KG1 (cell line): ENCODE measurements at places on chromosomes 2 and 18.

DNA sequence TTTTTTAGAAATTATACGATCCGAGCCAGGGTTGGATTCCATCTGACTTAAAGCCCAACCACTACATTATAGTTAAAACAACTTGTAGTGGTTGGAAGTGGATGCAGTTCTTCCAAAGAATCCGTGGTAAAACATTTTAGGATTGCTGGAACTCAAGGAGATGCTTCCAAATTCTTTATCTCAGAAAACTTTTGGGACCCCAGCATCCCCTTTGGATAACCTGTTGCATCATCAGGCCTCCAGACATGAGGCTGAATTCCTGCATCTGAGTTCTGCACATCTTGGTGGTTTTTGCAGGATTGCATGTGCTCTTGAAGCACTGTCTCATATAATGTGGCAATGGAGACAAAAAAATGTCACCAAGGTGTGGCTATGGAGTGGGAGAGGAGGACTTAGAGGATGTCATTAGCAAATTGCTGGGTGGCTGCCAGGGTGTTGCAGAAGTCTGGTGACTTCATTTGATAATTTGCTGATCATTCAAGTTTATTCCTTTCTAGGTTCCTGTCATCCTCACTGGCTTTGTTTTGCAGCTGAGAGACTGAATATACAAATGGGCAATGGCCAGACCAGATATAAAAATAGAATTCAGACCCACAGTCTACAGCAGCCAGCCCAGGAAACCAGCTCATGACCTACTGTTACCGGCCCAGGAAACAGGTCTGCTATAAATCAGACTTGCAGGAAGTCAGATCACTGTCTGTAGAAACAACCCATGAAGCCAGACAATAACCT, 207.7 kb downstream of the BCL2 start:
- peak; percentile 63 for DNase-seq

DNA sequence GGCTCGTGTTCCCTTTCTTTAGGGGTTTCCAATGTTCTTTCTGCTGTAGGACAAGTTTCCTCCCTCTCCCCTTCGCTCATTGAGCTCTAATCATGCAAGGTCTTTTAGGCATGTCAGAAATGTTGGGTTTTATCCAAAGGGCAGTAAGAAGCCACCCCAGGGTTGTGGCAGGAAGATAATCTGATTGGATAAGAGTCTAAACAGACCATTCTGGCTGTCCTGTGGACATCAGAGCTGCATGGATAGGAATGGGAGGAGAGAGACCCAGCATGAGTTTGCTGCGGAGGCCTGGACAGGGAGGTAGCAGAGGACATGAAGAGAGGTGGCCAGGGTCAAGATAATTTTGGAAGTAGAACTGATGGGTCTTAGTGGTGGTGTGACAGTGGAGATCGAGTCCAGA, 88.2 kb downstream of the ACKR3 start:
- no peak for DNase-seq

GRCh38 chr18:50042611-50043010, 152.3 kb downstream of the MYO5B start:
- no peak for DNase-seq

DNA sequence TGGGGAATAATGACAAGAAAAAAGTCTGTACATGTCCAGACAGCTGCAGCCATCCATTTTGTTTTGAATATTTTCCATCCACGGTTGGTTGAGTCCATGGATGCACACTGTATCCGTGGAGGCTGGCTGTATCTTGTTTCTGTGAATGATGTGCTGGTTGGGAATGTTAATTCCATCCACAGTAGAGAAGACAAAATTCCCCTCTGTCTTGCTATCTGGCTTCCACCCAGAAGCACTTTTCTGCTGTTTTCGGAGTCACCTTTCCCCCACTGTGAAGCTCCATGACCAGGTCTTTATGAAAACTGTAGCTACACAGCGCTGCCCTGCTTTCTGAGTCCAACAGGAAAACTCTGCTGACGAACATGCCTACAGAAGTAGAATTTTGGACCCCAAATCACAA, 122.3 kb downstream of the HRH4 start:
- DNase-seq = no peak

DNA sequence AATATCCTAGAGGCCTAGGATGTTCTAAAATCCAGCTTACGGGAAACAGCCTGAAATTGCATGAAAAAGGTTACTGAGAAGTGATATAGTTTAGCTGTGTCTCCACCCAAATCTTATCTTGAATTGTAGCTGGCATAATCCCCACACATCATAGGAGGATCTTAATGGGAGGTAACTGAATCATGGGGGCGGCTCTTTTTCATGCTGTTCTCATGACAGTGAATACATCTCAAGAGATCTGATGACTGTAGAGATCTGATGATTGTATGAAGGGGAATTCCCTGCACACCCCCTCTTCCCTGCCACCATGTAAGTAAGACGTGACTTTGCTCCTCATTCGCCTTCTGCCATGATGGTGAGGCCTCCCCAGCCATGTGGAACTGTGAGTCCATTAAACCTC, 385.6 kb upstream of the ID2 start:
- no peak for DNase-seq

GRCh38 chr2:226800941-226801784, 1.5 kb upstream of the IRS1 start:
- DNase-seq = no peak

GRCh38 chr2:111710085-111710484, 173.9 kb downstream of the ANAPC1 start:
- no peak for DNase-seq

DNA sequence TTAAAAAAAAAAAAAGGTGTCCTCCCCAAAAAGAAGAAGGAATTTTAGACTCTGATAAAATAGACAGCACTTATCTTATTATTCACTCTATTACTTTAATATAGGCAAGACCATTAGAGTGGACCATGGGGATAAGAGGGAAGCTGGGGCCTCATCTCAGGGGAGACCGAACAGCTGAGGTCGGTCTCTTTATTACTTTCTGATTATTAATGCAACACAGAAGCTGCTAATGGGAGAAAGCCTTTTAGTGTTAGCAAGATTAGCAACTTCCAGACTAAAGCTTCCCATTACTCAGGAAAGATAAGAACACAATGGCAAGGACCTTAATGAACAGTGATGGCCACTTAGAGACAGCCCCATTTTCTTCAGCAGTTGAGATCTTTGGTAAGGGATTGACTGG, 135.5 kb downstream of the TMEFF2 start:
- no peak for DNase-seq

DNA sequence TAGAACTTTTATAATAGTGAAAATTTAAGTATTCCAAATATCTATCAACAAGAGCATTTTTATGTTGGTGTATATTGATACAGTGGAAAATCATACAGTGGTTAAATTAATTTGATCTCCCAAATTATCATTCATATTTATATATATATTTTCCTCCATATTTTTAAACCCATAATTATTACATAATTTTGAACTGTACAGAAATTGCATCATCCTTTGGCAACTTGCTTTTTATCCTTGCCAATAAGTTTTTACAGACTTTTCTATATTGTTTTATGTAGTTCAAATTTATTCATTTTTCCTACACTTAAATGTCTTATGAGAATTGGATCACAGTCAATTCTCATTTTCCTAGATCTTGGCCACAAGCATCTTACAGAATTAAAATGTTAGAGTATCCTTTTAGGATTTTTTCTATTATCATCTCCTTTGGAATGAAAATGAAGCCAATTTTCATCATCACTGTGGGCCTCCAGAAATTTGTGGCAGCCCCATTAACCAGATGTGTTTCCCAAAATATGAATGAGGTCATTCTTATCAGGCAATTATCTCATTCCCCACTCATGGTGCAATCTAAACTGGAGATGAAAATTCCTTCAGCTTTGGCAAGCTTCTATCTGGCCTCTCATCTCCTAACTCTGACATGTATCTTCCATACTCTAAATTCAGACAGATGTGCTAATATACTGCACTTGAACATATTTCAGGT, 94.2 kb upstream of the DLGAP1 start:
- DNase-seq = no peak

DNA sequence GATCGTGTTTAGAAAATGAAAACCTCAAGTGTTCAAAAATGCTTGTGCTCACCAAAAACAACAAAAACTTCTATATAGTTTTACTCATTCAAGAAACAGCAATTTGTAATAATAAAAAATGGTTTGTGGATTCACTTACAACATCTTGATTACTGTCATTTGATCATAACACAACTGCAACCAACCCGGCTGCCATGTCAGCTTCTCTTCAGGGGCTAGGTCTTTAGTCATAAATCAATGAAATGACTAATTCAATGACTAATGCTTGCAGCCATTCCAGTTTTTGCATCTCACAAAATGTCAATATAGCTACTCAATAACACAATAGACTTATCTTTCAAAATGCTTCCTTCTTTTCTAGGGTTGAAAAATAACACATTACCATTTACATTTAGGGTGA, 128.0 kb downstream of the OLA1 start:
- DNase-seq = no peak

DNA sequence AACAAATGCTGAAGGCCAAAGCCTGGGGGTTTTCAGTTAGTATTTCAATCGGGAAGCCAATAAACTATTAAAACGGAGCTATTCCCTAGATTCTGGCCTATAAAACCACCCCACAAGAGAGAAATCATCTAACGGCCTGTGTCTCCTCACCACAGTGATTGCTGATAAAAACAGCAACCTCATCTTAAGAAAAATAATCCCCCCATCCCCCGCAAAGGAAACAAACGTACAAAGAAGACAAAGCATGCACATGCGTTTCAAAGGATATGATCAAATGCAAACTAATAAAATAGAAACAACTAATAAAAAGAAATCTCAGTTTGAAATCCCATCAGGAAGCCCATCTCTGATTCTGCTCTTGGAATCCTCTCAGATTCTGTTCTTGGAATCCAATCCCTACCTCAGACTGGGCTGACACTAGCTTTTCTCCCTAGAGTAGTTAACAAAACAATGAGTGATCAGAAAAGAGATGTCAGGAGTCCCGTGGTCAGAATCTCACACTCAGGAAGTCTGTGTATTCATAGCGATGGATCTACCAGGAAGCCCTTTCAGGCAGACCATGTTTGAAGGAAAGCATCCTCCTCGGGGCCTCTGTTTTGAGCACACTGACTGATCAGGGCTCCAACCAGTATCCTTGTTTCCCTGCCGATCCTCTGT, 150.7 kb downstream of the THADA start:
- DNase-seq = no peak

DNA sequence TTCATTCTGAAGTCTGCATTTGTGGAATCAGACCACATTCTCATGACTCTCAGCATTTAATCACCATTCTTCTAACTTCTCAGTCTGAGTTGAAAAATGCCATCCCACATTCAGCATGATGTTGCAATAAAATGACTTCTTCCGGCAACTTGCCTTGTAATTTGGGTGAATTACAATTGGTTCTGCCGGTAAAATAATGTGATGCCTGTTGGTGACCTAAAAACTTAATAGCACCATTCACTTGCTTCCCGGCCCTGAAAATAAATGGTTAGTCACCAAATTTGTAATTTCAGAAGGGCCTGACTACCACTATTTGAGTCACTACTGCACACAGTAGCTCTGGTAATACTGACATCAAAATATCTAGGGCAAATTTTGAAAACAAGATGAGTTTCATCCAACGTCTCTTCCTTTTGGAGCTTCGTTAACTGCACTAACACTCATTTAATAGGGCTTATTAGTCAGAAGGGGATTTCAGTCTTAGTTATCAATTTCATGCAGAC, 637.1 kb upstream of the CHAC2 start:
- no peak for DNase-seq

- DNase-seq = no peak
These were observed 20.2 kb upstream of the EMILIN2 start for GRCh38 chr18:2826581-2826980.

DNA sequence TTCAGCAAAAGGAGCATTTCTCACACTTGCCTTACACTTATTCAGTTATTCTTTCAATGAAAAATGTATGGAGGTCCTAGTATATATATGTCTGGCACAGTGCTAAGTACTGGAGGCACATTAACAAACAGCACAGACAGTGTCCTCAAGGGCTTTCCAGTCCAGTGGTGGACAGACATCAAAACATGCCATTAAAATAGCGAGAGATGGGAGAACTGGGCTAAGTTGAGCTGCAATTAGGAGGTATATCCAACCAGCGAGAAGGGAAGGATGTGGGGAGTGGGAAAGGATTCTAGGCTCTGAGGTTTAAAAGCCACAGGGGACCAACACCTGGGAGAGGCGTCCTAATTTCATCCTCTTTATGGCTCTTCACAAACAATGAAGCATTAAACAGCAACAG, 127.5 kb upstream of the TTC39C start:
- DNase-seq = no peak

DNA sequence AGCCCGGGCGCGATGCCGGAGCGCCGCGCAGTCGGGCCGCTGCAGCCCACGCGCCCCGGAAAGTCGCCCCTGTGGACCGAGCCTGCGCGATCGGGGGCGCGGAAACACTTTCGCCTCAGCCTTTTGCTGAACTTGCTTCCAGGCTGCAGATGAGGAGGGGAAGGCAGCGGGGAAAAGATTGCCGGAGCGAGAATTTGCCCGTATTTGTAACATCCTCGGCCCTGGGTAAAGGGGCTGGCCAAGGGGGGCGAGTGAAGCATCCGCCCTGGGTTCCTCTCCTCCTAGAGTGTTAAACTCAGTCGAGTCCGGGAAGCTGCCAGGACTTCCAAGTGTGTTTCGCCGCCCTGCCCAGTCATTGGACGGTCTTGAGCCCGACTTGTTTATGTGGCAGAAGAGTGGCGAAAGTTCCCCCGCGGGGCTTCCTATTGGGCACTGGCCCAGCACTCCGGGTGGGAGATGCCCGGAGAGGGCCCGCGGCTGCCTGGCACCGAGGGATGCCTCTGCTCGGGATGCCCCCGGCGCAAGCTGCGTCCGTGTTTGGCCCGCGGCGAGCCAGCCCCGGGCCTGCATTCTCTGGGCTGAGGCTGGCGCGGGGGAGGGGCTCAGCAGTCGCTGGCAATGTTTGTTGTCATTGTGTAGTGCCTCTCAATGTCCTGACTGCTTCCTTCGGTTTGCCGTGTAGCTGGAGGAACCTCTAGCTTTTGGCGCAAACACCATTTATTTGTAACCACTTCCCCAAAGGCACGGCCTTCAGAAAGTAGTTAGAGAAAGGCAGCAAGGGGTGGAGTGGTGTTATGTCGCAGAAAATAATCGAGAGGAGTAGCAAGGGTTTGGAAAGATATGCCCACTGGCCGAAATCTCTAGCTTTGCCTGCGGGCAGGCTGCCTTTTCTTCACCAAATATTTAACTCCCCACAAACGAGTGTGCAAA, 1.1 kb downstream of the CYBRD1 start:
- peak; percentile 55 for DNase-seq

DNA sequence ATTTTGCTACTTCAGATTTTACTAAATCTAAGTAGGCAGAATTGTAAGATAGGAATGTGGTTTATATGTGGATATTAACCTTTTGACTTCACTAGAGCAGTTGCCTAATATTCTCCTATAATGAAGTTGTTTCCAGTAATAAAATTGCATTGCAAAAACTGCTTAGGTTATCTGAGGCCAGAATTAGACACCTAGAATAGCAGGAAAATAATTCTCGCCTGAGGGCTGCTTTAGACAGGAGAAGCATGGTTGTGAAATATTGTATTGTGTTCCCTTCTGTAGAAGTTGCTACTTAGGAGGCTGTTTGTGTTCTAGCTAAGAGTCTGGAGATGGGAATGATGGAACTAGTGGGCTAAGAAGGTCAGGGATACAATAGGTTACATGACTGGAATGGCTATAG, 146.3 kb downstream of the PLCL1 start:
- no peak for DNase-seq

- DNase-seq = no peak
These were observed 282.6 kb downstream of the STK39 start for GRCh38 chr2:167964650-167965413.

GRCh38 chr2:214560176-214560575, 149.3 kb downstream of the VWC2L start:
- DNase-seq = no peak
